T-helper 2 cell (primary cell): ENCODE measurements at places on chromosomes 5 and 9.
A peak's percentile ranks its signal among the peaks of the same experiment; 100 is the strongest.

- no peak for DNase-seq
Measured at GRCh38 chr5:57422993-57423392, 59.6 kb downstream of the ACTBL2 start.

GRCh38 chr5:87211676-87212075, 56.0 kb upstream of the RASA1 start:
- no peak for DNase-seq

- DNase-seq, result no peak
Measured at GRCh38 chr9:133763272-133764183, 25.4 kb upstream of the SARDH start.

DNA sequence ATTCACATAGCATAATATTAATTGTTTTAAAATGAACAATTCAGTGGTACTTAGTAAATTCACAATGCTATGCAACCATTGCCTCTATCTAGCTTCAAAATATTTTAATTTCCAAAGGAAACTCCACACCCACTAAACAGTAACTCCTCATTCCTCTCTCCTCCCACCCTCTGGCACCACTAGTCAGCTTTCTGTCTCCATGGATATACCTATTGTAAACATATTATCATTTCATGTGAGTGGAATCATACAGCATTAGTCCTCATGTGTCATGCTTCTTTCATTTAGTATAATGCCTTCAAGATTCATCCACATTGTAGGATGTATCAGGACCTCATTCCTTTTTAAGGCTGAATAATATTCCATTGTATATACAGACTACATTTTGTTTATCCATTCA, 48.6 kb downstream of the PHF2 start:
- no peak for DNase-seq

GRCh38 chr5:156482818-156483217, 155.9 kb downstream of the SGCD start:
- no peak for DNase-seq

DNA sequence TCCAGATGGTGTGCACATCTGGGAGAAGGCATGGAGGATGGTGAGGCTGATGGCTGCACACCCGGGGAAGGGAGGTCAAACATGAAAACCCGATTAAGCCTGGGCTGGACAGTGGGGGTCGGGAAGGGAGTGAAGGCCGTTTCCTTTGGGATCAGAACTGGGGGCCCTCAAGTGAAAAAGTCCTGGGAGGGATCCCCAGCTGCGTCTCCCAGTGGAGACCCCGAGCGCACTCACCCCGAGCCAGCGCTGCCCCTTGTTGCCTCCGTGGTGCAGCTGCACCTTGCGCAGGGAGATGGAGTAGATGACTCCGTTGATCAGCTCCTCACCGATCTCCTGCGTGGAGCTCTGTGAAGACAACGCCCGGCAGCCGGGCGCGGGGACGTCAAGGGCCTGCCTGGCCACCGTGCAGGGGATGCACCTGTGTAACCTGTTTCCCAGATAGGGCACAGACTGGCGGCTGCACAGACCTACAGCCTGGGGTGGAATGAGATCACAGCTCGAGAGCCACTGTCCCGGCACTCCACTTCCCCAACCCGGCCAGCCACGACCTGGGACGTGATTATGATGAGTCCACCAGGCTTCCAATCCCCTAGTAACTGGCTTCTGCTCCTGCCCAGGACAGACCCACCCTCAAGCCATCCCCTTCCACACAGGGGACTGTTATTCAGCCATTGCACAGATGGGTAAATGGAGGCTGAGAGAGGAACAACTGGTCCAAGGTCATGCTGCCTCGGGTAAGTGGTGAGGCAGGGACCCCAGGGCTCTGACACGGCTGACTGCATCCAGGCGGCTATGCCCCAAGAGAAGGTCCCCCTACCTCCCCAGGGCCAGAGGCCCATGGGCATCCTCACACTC, 9.0 kb downstream of the RALGDS start:
- no peak for DNase-seq

DNA sequence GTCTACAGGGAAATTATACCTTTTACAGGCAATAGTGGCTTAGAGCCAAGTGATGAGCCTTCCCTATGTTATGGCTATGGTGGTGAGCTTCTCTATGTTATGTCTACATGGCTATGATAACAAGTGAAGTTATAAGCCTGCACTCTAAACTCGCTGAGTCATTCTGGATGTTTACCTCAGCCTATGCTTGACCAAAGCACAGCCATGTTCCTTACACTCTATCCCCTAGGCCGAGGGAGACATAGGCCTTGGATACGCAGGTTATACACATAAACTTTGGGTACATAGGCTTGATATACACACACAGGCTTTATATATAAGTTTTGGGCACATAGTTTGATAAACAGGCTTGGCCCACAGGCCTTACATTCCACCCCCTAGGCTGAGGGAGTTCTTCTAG, 13.8 kb downstream of the DMAC1 start:
- no peak for DNase-seq

- DNase-seq, result no peak
Measured at GRCh38 chr5:13217636-13218035, 726.9 kb downstream of the DNAH5 start.

DNA sequence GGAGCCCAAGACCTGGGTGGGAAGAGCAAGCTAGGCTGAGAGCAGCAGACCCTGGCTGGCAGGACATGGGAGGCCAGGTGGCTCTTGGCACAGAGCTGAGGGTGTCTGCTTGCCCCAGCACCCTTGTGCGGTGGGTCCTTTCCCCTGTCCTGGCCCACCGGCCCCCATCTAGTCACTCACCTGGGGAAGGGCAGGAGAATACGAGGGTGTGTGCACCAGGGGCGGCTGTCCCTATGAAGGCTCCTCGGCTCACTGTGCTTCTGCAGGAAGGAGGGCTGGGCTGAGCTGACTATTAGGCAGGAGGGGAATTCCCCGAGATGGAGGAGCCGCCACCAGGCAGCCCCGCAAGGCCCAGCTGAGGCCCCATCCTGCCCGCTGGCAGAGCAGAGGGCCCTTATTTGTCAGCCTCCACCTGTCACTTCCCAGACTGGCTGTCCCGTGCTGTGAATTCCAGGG, 6.1 kb upstream of the TNIP1 start:
- peak; percentile 82 for DNase-seq
